ENCODE measurements at places on chromosomes 1 and 21.
A peak's percentile ranks its signal among the peaks of the same experiment; 100 is the strongest.

DNA sequence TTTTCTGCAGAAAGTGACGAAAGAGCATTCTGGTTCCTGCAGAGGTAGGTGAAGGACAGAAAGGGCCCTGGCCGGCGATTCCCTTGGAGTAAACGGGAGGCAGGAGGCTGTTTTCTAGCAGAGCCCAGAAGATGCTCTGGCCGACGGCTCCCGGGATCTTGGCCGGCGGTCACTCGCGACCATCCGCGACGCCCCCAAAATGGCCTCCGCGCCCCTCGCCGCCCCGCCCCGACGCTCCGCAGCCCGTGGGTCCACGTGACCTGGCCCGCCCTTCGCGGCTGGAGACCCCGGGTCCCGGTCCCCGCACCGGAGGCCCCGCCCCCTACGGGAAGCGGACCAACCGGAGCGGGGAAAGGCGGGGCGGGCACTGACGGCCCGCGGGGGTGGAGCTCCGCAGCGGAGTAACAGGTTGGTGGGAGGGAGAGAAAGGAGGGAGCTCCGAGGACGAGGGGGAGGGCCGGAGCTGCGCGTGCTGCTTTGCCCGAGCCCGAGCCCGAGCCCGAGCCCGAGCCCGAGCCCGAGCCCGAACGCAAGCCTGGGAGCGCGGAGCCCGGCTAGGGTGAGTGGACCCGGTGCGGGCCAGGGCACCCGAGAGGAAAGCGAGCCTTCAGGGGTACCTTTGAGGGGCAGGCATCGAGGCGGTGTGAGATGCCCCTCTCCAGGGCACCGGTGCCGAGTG, at the start of gene CGN:
CGN (plus strand) TSS at position 431 of the 679 bp plus-strand sequence. CDS start 7,133 bp downstream, outside the sequence.
- peaks cover 20% of the 10 kb centered on the region for H3K4me1 ChIP-seq
- peaks cover 28% of the 10 kb centered on the region for H3K27me3 ChIP-seq
- DNase-seq: peak; percentile 79
- H3K4me3 ChIP-seq: peak within 1 kb of the TSS; percentile 81
- H3K27ac ChIP-seq: no peak within 1 kb of the TSS
- no peaks in the 10 kb centered on the region for H3K36me3 ChIP-seq

- H3K27me3 ChIP-seq: peaks cover 3% of the 10 kb centered on the region
- no peak overlapping the region for H3K27ac ChIP-seq
- no peak for DNase-seq
- no peak overlapping the region for H3K4me3 ChIP-seq
- no peaks in the 10 kb centered on the region for H3K4me1 ChIP-seq
- H3K36me3 ChIP-seq: no peaks in the 10 kb centered on the region
Measured at GRCh38 chr1:65020774-65021173, 54.4 kb upstream of the JAK1 start.

DNA sequence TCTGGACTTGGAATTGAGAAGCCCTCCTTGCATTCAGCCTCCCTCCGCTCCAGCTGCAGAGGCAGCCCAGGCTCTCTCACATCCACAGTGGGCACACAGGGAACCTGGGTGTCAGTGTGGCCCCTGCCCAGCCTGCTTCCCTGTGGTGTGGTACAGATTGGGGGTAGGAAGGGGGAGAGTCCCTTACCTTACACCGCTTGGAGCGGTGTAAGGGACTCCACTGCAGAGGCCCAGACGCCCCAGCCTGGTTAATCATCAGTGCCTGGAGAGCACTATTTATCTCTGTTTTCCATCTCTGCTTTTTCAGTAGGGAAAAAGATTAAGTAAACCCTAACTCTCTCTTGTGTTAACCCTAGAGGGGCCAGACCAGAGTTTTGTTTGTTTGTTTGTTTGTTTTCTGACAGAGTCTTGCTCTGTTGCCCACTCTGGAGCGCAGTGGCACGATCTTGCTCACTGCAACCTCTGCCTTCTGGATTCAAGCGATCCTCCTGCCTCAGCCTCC, 803 bp upstream of the RHBG start:
- H3K4me3 ChIP-seq: no peak overlapping the region
- no peak overlapping the region for H3K27ac ChIP-seq
- H3K36me3 ChIP-seq: no peaks in the 10 kb centered on the region

DNA sequence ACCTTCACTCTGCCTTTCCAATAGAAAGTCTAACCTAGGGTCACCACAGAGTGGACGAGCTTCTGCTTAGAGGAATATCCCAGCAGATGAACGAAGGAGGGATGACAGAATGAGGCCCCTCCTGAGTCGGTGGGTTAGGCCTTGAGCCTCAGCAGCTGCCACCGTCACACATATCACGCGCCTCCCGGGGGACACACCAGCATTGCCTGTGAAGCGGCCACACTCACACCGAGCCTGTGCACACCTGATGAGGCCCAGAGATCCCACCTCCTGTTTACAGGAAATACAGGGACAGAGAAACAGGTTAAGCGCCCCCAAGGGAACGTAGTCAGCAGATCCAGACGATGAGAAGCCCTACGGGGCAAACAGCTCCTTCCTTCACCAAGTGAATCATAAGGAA, 25.1 kb upstream of the LRRC47 start:
- H3K4me1 ChIP-seq: no peaks in the 10 kb centered on the region
- no peak for DNase-seq
- H3K27ac ChIP-seq: no peak overlapping the region
- peaks cover 14% of the 10 kb centered on the region for H3K36me3 ChIP-seq

DNA sequence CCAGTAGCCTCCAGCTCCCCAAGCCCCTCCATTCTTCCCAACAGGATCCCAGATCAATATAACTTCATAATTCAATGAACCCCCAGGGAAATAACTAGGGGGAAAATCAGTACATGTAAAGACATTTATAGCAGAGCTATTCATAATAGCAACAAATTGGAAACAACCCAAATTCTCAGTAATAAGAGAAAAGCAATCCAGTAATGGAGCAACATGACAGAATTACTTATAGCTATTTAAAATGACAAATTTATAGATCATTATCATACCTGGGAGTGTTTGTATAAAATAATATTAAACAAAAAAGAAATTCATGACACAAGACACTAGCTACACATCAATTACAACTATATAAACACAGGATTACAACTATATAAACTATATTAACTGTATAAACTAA, 20.2 kb downstream of the PLEKHA6 start:
- H3K27me3 ChIP-seq: peaks cover 19% of the 10 kb centered on the region
- no peak for DNase-seq
- no peaks in the 10 kb centered on the region for H3K36me3 ChIP-seq
- H3K4me3 ChIP-seq: no peak overlapping the region

DNA sequence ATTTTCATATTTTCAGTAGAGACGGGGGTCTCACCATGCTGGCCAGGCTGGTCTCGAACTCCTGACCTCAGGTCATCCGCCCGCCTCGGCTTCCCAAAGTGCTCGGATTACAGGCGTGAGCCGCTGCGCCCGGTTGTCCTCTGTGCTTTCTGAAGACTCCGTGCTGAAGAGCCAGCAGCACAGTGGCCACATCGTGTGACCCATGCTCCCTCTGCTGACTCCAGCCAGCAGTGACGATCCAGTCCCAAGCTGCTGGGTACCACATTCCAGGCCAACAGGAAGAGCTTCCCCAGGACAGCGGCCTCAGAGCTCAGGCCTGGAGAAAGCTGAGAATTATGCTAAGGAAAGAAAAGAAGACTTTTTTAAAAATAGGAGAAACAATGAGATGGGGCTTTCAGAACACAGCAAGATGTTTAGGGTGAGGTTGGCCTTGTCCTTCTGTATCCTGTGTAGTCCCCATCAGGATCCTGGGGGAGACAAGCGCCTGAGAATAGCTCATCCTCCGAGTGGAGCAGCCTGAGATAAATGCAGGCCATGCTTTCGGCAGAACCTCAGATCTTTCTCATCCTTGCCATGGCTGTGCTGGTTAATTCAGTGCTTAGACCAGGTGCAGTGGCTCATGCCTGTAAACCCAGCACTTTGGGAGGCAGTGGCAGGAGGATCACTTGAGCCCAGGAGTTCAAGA, 207.1 kb downstream of the SLC35F3 start:
- H3K4me1 ChIP-seq: peaks cover 8% of the 10 kb centered on the region
- H3K36me3 ChIP-seq: no peaks in the 10 kb centered on the region
- peaks cover 20% of the 10 kb centered on the region for H3K27me3 ChIP-seq
- H3K4me3 ChIP-seq: no peak overlapping the region

- no peaks in the 10 kb centered on the region for H3K27me3 ChIP-seq
- DNase-seq: no peak
- peaks cover 11% of the 10 kb centered on the region for H3K4me1 ChIP-seq
- no peak overlapping the region for H3K4me3 ChIP-seq
Measured at GRCh38 chr21:25895565-25896205, 160.9 kb downstream of the GABPA start.

DNA sequence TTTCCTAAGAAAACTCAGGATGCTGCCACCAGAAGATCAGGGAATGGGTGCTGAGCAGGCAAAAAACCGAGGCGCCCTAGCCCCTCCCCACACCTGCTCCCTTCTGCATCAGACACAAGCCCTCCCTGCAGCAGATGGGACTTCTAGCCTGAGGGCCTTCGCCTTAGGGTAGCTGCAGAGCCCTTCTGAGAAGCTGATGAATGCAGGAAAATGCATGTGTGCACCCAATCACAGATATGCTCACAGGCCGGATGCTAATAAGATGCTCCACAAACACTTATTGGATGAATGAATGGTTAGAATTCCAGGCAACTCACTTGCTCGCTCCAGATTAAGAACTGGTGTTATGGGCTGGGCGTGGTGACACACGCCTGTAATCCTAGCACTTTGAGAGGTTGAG, 6.8 kb upstream of the C1orf210 start:
- H3K4me1 ChIP-seq: peaks cover 22% of the 10 kb centered on the region
- no peaks in the 10 kb centered on the region for H3K36me3 ChIP-seq
- peaks cover 8% of the 10 kb centered on the region for H3K27me3 ChIP-seq
- no peak for DNase-seq
- no peak overlapping the region for H3K27ac ChIP-seq

- H3K27me3 ChIP-seq: no peaks in the 10 kb centered on the region
- H3K4me1 ChIP-seq: peaks cover 1% of the 10 kb centered on the region
- DNase-seq: no peak
- H3K4me3 ChIP-seq: no peak overlapping the region
- H3K36me3 ChIP-seq: peaks cover 54% of the 10 kb centered on the region
Measured at GRCh38 chr21:41458121-41458520, 32.1 kb downstream of the MX1 start.

- H3K27me3 ChIP-seq: no peaks in the 10 kb centered on the region
- no peak for DNase-seq
- no peak overlapping the region for H3K4me3 ChIP-seq
- no peaks in the 10 kb centered on the region for H3K36me3 ChIP-seq
Measured at GRCh38 chr1:212669102-212669501, 30.5 kb downstream of the BATF3 start.

DNA sequence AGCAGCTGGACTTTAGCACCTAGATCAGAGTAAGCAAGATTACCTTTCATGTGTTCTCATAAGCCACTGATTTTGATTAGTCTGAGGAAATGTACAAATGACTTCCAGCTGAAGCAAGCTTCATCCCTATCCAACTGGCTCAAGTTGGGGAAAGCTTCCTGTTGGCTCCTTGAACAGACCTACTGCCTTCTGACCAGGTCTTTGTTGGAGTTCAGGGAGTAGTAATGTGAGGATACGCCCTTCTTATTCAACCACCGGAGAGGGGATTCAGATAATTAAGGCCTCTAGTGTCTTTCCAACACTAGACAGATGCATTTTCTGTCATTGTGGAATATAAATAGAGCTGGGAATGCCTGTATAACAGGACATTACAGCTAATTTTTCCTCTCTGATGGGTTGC, 268.9 kb downstream of the TGFB2 start:
- H3K36me3 ChIP-seq: no peaks in the 10 kb centered on the region
- DNase-seq: no peak
- H3K27me3 ChIP-seq: no peaks in the 10 kb centered on the region
- no peak overlapping the region for H3K27ac ChIP-seq
- H3K4me1 ChIP-seq: no peaks in the 10 kb centered on the region

- H3K4me1 ChIP-seq: no peaks in the 10 kb centered on the region
- DNase-seq: no peak
- no peak overlapping the region for H3K4me3 ChIP-seq
- peaks cover 4% of the 10 kb centered on the region for H3K27me3 ChIP-seq
Measured at GRCh38 chr1:1124508-1124785, 8.6 kb upstream of the C1orf159 start.

- H3K36me3 ChIP-seq: peaks cover 32% of the 10 kb centered on the region
- H3K4me3 ChIP-seq: no peak overlapping the region
- H3K27ac ChIP-seq: no peak overlapping the region
- DNase-seq: no peak
- no peaks in the 10 kb centered on the region for H3K4me1 ChIP-seq
Measured at GRCh38 chr1:77802026-77802425, 22.6 kb downstream of the MIGA1 start.

GRCh38 chr1:22216210-22216883, 73.5 kb upstream of the WNT4 start:
- DNase-seq: no peak
- H3K4me1 ChIP-seq: no peaks in the 10 kb centered on the region
- H3K27me3 ChIP-seq: peaks cover 22% of the 10 kb centered on the region

GRCh38 chr1:1599030-1599934, 653 bp downstream of the FNDC10 start:
- no peaks in the 10 kb centered on the region for H3K36me3 ChIP-seq
- H3K27me3 ChIP-seq: peaks cover 5% of the 10 kb centered on the region
- peak overlapping the region; percentile 78 for H3K4me3 ChIP-seq
- peak; percentile 37 for DNase-seq
- no peak overlapping the region for H3K27ac ChIP-seq

All from activated T-helper 2 cell treated with anti-CD3 and anti-CD28 coated beads, Interferon-gamma antibody, Interleukin-2, Interleukin-4, amounts not matched to agents 10 μg/mL and 5 μg/mL and 100 μg/mL, durations not matched to agents 14 hours and 24 hours and 36 hours (primary cell).